Stimulated activated CD4-positive, alpha-beta T cell treated with anti-CD3 and anti-CD28 coated beads, Interleukin-12 subunit alpha, Interleukin-12 subunit beta, amount 100 ng/mL, for 24 hours (primary cell): ENCODE measurements at places on chromosomes 3 and 15.

DNA sequence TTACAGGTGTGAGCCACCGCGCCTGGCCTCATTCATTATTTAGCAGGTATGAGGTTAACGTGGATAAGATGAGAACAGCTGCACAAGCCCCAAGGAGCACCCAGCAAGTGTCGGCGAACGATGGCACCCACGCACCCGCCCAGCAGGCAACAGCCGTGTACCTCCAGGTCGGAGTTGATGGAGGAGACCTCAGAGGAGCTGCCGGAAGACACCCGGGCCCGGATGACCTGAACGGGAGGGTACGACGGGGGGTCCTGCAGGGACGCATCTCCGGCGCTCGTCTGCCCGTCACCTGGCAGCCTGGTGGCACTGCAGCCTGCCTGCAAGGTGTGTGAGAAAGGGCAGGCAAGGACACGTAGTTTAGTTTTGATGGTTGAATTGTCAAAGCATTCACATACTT lies 29.1 kb downstream of the TMEM44 start:
- no peak for DNase-seq

DNA sequence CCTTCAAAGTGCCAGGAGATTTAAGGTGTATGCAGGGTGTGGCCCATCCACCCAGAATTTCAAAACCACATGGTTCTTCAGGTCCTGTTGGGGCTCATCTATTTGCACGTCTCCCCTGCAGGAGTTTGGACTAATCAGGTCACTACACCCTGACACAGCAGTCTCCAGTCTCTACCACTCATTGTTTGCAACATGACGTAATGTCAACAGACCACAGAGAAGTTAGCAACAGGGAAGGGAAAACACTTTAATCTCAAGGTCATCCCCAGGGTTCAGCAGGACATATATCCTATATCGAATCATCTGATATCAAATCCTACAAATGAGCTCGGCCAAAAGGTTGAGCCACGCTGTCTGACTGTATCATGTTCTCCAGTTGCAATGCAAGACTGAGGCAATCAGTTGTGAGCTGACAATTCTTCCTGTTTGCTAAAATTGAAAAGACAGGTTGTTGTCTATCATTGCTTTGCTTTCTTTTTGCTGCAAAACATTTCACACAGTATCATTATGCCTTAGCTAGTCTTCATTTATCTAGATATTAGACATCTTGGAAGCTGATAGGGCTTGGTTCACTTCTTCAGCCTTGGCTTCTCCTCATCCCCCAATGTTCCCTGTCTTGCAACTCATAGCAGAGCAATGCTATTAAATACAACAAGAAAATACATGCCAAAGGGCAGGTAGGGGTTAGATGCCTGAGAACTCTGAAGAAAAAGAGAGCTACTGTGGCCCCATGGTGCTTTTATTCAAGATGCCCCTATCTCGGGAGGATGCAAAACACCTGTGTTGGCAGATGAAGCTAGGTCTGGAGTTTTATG lies 13.4 kb upstream of the LEKR1 start:
- DNase-seq, result no peak

GRCh38 chr3:149487598-149488197 lies 13.2 kb downstream of the TM4SF4 start:
- peak; percentile 33 for DNase-seq

DNA sequence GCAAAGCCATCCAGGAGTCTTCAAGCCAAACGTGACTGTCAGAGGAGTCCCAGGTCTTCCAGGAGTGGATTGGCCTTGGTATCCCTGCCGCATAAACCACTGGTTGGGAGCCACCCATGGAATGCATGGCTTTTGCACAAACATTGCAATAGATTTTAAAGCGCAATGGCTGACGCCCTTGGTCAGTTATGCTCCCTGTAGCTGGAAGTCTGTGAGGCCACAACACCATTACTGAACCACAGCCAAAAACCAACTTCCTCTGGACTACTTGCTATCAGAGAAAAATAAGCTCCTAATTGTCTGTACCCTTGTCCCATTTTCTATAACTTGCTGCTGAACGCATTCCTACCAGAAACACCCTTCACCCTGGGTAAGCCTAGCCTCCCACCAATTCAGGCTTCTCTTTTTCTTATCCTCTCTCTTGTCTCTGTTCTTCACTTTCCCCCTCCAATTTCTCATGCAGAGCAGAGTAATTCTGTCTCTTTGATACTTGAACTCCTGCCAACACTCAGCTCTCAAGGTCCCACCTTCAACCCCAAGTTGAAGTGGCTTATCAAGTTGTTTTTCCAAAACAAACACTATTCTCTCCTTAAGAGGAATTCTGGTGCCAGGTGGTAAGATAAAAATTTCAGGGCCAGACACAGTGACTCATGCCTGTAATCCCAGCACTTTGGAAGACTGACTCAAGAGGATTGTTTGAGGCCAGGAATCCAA lies 176.4 kb upstream of the UBE2E1 start:
- DNase-seq, result no peak

DNA sequence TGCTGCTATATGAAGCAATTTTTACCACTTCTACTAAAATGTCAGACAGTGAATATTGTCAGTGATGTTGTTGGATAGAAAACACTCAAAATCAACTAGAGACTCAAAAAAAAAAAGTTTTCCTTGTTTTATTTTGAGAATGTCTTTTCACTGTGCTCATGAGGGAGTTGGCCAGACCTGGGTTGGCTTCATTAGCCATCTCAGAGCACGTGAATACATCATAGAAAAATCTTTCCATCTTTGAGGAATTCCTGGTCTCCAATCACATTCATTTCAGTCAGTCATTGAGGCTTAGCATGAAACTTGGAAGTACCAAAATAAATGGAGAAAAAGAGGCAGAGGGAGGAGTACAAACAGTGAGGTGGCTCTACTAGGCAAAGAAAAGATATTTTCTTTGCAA lies 57.6 kb upstream of the CMSS1 start:
- no peak for DNase-seq
